ENCODE measurements at places on chromosomes 5 and 9.

- DNase-seq = no peak
Measured at GRCh38 chr9:107707915-107708441, 218.4 kb upstream of the KLF4 start.

DNA sequence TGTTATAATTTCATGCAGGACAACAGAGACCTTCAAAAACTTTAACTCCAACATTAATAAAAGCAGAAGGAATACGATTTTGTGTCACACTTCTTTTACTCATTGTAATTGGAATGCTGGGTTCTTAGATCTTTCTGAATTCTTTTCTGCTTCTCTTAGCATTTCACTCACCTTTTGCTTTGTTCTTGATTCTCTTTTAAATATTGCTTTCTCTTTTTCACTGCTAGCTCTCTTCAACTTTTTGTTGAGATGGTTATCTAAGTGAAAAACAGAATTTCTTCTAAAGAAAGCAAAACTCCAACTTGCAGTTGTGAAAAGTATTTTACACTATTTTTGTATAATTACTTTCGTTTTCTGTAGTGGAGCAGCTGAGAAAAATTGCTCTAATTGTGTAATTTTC lies 212.6 kb upstream of the KIF2A start:
- no peak for DNase-seq

GRCh38 chr9:123453831-123454321 lies 97.9 kb downstream of the CRB2 start:
- peak; percentile 22 for DNase-seq

GRCh38 chr5:153491856-153492255 lies 1.4 kb downstream of the GRIA1 start:
- no peak for DNase-seq

GRCh38 chr9:14522627-14523379 lies 170.4 kb downstream of the ZDHHC21 start:
- DNase-seq = no peak

GRCh38 chr5:142601432-142601831 lies 84.5 kb downstream of the FGF1 start:
- DNase-seq = no peak

- DNase-seq = no peak
Measured at GRCh38 chr9:129455151-129455995, 165.5 kb downstream of the C9orf50 start.

DNA sequence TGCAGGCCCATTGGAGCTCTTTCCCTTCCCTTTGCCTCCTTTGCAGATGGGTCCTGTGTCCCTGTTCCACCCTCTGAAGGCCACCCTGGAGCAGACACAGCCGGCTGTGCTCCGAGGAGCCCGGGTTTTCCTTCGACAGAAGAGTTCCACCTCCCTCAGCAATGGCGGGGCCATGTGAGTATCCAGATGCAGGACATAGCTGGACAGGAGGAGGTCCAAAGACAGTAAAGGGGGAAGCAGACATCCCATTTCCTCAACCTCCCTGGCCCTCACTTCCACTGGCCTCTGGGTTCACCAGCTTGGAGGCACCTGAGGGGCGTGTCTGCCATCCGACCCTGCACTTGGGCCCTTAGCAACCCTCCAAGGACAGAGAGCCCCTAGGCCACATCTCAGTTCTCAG lies 237.9 kb downstream of the CACNA1B start:
- DNase-seq = no peak

- DNase-seq = no peak
Measured at GRCh38 chr5:111200828-111201227, 23.4 kb upstream of the CAMK4 start.

- DNase-seq = peak; percentile 33
Measured at GRCh38 chr9:109745335-109746283, 34.4 kb upstream of the PALM2AKAP2 start.

Data from NCI-H526 (cell line).